CD4-positive, alpha-beta T cell treated with Interleukin-2 at 100 ng/mL for 4 hours (primary cell): ENCODE measurements at places on chromosomes 3 and 15.
A peak's percentile ranks its signal among the peaks of the same experiment; 100 is the strongest.

GRCh38 chr15:83283813-83284558 lies 478 bp downstream of the BNC1 start:
- no peak for DNase-seq

GRCh38 chr3:31251083-31251482 lies 281.6 kb upstream of the STT3B start:
- DNase-seq: no peak

DNA sequence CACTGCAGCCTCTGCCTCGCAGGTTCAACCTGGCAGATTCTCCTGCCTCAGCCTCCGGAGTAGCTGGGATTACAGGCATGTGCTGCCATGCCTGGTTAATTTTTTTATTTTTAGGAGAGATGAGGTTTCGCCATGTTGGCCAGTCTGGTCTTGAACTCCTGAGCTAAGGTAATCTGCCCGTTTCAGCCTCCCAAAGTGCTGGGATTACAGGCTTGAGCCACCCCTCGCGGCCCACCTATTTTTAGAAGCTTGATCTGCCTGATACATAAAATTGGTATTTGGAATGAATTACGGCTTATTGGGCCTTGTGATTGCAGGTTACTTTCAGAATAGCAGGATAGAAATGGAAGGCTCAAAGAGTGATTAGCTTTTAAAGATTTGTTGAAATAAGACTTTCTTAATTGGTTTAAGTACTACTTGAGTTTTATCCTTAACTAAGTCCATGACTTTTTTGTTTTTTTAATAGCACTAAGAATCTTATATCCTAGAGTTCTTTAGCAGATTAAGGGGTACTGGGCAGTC lies 25.0 kb downstream of the GMPS start:
- no peak for DNase-seq

DNA sequence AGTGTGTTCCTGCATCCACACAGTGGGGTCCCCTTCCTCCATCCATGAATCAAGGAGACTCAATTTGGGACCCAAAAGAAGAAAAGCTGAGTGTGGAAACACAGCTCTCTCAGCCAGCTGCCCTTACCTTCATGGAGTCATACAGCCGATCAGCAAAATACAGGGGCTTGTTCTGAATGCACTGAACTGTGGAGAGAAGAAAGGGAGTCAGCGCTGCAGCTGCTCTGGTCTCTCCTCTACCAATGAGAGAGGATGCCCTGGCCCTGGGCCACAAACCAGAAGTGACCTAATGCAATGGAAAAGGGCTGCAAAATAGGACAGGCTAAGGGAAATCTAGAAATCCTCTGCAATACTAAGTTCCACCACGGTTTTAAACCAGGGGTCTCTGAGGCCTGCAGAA lies 46.7 kb downstream of the ANXA2 start:
- no peak for DNase-seq

DNA sequence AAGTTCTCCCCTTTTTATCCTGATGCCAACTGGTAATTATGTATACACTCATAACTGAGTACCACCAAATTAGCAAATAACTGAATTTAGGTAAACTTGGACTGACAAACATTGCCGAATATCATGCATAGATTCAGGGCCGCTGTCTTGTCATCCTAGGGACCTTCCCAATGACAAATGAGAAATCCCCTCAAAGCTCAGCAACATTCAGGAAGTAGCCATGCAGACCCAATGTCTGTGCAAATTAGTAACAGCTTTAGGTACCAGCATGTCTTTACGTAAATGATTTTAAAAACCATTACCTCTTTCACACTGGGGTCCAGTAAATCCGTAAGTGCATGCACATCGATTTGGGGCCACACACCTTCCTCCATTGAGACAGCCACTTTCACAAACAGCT lies 49.5 kb downstream of the FBN1 start:
- no peak for DNase-seq

- DNase-seq: no peak
Observed at GRCh38 chr3:12178091-12178820, 19.5 kb upstream of the TIMP4 start.

DNA sequence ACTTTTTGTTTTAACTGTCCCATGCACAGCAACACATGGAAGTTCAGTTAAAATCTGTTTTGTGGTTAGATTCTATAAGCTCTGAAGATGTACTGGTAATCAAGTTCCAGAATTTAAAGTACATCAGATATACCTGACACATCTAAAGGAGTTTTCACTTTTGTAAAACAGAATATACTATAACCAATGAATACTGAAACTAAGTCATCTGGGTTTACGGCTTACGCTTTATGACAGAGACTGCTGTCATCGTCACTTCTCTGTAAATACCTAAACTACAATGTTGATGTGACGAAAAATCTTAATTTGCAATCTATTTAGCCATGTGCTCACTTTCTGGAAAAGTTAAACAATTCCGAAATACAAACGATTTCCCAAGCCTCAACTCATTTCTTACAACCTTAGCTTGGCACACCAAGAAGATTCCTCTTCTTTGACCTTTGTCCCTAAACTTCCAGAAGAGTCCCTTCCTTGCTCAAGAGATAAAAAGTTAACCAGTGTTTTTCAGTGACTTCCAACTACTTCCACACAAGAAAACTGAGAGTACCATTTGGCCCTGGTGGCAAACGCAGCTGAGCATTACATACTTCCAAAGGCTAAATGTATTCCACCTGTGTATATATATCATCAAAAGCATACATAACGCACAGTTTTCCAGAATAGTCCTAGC lies 56.8 kb upstream of the NEK10 start:
- DNase-seq: no peak

DNA sequence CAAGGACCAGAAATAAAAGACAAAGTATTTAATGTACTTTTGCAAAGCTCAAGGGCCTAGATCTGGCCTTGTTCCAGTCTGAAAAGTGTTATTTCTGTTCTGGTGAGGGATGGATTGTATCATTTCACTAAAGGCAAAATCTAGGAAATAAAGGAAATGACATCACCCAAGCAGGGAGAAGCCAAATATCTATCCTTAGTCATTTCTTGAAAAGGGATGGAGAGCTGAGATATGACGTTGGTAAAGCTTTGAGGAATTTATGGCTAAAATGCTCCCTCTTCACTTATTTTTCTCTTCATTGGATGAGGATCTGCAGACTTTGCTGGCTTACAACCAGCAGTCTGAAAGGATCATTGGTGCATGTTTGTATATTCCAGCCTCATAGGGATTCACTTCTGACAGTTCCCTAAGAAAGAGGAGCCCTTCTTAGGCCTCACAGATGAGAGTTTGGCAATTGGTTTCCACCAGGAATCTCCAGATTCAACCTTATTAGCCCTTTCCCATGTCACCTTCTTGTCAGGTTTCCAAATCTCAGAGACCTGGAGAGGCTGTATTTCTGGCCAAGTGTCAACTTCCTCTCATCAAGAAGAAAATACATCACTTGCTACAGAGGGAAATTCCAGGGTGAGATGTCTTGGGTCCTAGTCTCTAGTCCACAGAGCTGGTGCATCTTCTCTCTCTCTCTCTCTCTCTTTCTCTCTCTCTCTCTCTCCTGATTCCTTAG lies 93.7 kb upstream of the BOC start:
- DNase-seq: no peak

DNA sequence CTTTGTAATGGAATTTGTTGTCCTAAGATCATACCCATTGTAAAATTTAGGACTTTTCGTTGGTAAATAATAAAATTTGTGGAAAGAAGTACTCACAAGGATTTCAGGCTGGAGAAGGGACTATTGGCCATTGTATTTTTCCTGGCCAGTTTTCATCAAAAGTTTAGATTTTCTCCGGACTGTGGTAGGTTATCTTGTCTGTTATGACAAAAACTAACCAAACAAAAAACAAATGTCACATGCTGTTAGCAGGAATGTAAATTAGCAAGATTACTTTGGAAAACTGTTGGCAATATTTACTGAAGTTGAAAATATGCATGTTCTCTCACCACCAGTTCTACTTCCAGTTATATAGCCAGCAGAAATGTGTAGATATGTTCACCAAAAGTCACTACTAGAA lies 27.8 kb downstream of the PDE8A start:
- DNase-seq: no peak

- peak; percentile 14 for DNase-seq
Observed at GRCh38 chr3:196120291-196120951, 38.5 kb upstream of the TFRC start.

DNA sequence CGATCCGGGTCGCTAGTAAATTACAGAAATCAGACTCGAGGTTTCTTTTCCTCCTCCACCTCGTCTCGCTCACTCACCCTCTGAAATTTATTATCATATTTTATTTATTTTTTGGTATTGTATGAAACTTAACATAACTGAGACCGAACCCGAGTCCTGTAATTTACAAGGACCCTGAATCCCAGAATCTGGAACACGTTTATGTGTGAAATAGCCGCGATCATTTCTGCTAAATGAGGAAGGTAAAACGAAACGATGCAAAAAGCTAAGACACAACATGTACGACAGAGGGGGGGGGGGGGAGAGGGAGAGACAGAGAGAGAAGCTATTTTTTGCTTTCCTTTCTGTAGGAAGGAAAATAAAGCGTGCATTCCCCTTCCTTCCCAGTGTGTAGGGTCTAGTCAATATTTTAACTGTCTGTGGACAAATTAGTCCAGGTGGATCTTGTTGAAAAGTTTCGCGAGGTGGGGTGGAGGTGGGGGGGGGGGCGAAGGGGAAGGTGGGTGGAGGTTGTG lies 1.6 kb downstream of the BBX start:
- peak; percentile 25 for DNase-seq

- DNase-seq: no peak
Observed at GRCh38 chr3:150899141-150899540, 6.1 kb downstream of the MINDY4B start.
